ENCODE measurements at places on chromosomes 7 and 10. TPM values are rescaled to one million over a fixed set of nuclear protein-coding genes. Genes with fewer than 3 reads are reported as not detected.

DNA sequence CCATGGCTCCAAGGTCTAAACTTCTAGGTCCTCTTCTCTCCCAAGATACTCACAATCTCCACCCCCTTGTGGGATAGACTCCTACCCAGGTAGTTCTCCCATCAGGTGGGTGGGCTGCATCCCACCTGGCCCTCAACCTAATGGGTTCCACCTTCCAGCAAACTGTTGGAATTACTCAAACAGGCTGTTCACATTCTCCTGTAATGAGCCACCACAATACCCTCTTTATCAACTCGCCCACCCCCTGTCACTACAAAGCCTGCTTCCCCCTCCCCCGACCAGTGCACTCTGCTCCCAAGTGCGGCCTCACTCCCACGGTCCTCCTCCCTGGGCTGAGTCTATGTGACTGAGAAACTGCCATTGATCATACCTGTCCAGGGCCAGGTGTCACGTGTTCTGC lies 10.4 kb upstream of the HTR5A start:
- no peak for DNase-seq

GRCh38 chr7:32935558-32935957 lies 21.7 kb upstream of the FKBP9 start:
- no peak for DNase-seq

GRCh38 chr10:112434988-112435619 lies 11.6 kb downstream of the ZDHHC6 start:
- no peak for DNase-seq

TRPV6 gene
- not detected for total RNA-seq

SMNDC1 gene
- 5.8 TPM for total RNA-seq

Measured in Daoy (cell line).